ENCODE measurements at places on chromosomes 13 and 19.

DNA sequence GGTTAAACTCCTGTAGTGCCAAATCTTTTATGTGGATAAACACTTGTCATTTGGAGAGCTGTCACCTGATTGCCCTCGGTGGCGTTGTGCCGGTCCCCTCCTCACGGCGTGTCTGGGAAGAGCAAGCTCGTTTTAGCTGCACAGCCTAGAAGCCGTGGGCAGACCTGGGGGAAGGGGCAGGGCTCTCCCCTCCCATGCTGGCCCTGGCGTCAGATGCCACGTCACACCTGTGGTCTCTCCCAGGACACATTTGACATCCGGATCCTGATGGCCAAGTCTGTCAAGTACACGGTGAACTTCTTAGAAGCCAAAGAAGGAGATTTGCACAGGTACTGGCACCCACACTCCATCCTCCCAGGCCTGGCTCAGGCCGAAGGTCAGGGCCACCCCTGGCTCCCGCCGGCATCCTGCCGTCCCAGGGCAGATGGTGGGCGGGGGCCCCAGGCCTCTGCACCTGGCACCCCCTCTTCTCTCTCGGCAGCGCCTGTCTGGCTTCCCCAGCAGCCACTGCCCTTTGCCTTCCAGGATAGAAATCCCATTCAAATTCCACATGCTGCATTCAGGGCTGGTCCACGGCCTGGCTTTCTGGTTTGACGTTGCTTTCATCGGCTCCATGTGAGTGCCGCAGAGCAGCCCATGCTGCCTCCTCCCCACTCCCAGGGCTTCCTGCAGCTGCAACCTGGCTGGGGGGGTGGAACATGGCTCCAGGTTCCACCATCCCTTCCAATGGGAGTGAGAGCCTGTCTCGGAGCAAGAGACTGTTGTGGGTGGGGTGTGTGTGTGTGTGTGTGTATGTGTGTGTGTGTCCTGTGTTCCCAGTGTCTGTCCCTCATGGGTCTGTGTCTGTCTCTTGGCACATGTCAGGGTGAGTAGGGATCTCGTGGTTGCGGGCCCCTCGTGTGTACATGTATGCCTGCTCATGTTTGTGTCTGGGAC lies 8.8 kb downstream of the YIPF2 start:
- DNase-seq, result no peak

- DNase-seq, result no peak
Observed at GRCh38 chr19:2391118-2391725, 31.2 kb downstream of the TMPRSS9 start.

DNA sequence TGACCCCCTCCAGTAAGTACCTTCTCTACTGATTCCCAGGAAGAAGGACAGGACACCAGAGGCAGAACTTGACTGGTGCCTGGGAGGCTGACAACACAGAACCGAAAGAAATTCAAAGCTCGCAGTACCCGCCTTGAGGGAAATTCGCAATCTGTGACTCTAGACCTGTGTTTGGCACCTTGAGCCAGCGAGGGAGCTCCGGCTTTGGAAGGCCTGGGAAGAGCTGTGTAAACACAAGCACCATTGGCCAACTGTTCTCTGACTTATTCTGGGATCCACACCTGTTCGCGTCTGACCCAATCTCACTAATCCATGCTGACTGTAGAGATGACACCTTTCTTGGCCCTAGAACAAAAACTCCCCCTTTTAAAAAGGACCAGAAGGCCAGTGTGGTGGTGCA lies 50.7 kb downstream of the CEBPG start:
- no peak for DNase-seq

DNA sequence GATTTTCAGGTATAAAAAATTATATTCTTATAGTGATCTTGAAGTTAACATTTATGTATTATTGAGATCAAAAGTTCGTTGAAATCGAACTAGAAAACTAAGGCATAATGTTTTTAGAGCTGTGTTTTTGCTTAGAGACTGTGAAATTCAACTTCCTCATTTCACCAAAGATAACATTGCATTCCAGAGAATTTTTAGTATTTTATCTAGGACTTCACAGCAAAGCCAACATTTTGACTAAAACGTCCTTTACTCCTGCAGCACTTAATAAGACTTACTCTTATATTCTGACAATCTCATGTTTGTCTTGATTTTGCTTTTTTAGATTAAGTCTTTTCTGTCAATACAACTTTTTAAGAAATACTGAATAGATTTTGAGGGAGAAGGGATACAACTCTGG lies 4.7 kb downstream of the KCTD4 start:
- DNase-seq, result no peak

GRCh38 chr13:31629085-31629780 lies 110.1 kb upstream of the RXFP2 start:
- DNase-seq, result no peak

- DNase-seq, result no peak
Observed at GRCh38 chr19:16895467-16896145, 6.8 kb downstream of the F2RL3 start.

DNA sequence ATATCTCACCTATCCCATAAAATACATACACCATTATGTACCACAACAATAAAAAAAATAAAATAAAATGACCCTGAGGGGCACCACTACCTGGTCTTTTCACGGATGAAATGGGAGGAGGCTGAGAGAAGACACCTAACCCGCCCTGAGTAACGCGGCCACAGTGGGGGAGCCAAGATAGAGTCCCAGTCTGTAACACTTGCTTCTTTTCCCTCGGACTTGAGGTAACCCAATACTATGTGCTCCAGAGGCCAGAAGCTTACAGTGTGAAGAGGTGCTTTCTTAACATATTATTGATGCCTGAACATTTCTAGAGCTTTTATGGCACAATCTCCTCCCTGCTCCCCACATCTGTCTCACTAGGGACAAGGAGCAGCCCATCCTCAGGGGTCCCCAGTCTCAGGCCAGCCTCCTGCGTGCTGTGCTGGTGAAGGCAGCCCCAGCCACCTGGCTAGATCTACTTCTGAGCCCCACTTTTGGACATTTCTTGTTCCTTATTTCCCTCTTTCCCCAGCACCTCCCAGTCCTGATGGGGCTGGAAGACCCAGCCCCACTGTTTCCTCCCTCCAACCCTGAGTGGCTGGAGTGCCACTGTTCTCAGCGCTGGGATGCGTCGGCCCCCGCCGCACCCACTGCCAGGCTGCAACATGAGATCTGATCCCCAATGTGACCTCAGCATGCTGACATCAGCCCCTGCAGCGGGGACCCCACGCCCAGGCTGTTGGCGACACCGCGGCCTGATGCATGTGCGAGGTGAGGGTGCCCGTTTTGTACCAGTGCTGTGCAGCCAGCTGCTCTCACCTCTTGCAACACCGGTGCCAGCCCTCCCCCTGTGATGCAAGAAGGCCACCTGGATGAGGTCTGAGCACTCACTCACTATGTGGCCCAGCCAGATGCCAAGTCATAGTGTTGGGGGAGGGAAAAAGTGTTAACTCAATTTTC lies 143.3 kb downstream of the DCLK1 start:
- DNase-seq, result no peak

- peak; percentile 4 for DNase-seq
Observed at GRCh38 chr19:42634409-42635232, 39.9 kb upstream of the CEACAM8 start.

DNA sequence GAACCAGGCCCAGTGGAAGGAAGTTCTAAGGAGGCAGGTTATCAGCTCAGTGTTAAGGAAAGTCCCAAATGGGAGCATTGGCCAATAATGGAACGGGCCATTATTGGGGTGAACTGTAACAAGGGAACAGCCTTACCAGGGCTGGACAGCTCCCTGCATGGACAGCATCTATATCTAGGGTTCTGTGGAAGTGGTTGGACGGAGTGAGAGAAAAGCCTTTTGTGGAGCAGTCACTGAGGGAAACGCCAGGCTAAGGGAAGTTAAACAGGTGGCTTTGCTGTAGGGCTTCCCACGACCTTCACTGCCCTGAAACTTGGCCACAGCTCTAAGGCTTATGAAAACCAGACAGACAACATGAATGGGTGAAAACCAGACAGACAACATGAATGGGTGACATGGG lies 17.0 kb downstream of the POU2F2 start:
- no peak for DNase-seq

DNA sequence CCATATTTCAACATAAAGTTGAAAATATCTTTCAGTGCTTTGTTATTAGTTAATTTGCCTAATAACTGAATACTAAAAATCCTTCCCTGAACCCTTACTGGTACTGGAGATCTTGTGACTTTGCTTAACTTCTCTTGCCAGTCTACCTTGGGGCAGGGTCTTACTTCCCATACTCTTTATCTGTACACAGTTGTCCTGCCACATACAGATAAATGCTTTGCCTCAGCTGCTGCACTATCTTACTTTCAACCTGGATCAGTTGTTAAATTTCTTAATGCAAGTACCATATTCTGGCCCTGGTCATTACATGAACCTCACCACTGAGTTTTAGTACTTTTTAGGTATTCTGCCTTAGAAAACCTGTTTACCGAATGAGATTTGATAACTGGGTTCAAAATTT lies 107.6 kb downstream of the PIBF1 start:
- DNase-seq, result no peak

- DNase-seq, result no peak
Observed at GRCh38 chr19:3528539-3529211, 10.3 kb upstream of the TEKTIP1 start.

DNA sequence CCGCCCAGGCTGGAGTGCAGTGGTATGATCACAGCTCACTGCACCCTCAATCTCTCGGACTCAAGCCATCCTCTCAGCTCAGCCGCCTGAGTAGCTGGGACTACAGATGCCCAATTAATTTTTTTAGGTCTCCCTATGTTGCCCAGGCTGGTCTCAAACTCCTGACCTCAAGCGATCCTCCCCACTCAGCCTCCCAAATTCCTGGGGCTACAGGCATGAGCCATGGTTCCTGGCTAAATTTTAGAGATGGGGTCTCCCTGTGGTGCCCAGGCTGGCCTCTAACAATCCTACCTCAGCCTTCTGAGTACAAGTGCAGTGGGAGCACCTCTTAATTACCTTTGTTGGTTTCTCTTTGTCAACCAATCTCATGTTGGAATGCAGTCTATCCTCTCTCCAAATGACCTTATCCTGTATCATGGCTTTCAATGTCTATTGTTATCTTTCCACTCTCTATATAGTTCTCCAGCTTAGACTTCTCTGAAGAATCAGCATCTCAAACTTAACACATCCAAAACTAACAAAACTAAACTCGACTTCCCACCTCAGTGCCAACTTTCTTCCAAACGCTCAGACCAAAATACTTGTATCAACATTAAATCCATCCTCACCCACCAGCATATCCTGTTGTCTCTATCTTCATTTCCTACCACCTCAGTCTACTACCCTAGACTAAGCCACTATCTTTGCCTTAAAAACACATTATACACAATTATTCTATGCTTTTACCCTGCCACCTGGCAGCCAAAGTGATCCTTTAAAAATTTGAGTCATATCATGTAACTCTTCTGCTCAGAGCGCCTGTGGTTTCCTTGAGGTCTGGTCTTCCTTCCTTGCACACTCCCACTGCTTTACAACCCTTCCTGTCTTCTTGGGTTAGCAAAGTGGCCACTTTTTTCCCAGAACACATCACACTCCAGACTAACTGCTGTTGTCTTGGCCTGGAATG lies 6.7 kb downstream of the TPT1 start:
- no peak for DNase-seq

GRCh38 chr19:45126654-45127053 lies 33.7 kb downstream of the PPP1R37 start:
- no peak for DNase-seq

DNA sequence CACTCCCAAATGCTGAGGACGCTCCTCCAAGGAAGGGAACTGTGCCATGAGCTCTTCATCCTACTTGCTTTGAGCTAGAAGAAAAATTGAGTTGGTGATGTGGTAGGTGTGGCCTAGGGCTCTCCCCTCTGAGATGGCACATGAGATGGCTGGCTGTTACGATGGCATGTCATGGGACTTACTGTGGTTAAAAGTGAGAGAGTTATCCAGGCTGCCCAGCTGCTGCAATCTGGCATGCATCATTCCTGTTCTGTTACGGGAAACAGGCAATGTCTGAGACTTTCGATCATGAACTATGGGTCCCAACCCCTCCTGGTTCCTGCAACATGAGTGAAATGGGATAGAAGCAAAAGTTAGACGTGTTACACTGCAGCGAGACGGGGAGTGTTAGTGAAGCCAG lies 93.3 kb upstream of the SLC15A1 start:
- no peak for DNase-seq

DNA sequence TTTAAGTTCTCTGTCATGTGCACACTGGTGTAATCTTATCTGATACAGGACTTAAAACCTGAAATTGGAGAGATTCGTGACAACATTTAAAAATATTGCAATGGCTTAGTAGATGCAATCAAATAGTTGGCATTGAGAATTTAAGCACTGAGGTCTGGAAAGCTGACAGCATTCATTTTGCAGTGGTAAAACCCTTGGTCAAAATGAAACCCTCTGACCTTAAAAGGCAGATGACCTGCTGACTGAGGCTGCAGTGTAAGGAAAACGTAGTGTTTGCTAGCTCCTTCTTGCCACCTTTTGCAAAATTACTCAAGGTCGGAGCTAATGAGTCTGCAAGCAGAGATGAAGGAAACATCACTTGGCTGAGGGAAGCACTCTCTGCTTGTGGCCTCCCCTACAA lies 150.6 kb downstream of the KCTD12 start:
- no peak for DNase-seq

GRCh38 chr13:30019648-30020626 lies 169.5 kb upstream of the UBL3 start:
- no peak for DNase-seq

GRCh38 chr19:1216756-1217155 lies 11.2 kb downstream of the STK11 start:
- DNase-seq, result no peak

DNA sequence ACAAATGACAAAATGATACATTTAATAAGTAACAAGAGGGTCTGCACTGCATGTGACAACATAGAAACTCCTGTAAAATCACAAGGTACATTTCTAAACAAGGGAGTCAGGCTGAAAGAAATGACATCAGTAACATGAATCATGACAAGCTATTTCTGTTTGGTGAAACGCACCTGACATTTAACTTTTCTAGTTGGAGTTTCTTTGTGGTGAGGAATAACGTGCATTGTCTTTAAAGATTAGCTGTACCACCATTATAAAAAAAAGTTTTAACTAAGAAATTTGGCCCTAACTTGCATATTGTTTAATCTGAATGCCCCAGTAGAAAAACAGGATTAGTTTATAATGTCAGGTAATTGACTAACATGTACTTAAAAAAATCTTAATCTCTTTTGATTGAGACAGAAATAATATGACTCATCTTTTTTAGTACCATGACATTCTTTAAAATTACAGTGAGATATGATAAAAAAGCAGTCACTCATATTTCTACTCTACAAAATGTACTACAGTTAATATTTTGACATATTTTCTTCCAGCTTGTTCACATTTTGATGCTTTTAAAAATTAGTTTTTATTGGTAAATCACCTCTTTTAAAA lies 418.2 kb downstream of the KLF12 start:
- no peak for DNase-seq

GRCh38 chr19:55165952-55166529 lies 372 bp downstream of the DNAAF3 start:
- no peak for DNase-seq

- no peak for DNase-seq
Observed at GRCh38 chr13:47548294-47548840, 452.7 kb downstream of the SUCLA2 start.

- DNase-seq, result no peak
Observed at GRCh38 chr13:26895081-26895807, 134.7 kb upstream of the GPR12 start.

- no peak for DNase-seq
Observed at GRCh38 chr13:108961542-108962125, 332.2 kb downstream of the MYO16 start.
